ENCODE measurements at places on chromosomes 7 and 10.

DNA sequence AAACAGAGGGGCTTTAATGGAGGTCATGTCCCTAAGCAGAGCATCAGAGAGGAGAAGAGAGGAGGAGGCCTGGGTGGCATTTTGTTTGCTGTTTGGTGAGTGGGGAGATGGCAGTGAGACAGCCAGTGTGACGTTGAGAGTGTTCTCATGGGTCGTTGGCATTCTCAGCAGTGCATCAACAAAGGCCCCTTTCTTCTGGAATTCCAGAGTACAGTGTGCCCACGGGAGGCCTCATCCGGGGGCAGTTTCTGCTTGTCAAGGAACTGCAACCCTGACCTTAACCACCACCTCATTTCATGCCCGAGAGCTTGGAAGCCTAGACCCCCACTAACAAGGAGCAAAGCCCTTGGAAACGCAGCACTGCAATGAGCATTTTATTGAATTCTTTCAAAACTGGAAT is 92.9 kb downstream of the CELF2 start:
- DNase-seq: no peak

DNA sequence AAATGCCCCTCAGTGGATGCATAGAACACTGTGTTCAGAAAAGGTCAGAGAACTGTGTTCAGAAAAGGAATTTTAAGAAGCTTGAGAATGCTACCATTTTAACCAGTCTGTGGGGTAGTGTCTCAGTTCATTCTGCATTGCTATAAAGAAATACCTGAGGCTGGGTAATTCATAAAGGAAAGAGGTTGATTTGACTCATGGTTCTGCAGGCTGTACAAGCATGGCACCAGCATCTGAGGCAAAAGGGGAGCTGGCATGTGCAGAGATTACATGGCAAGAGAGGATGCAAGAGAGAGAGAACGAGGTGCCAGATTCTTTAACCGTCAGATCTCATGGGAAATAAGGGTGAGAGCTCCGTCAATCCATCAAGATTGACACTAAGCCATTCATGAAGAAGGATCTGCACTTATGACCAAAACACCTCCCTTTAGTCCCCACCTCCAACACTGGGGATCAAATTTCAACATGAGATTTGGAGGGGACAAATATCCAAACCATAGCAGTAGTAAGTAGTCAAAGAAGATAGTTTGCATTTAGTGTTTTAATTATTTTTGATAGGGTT is 119.8 kb downstream of the FAM107B start:
- DNase-seq: no peak

DNA sequence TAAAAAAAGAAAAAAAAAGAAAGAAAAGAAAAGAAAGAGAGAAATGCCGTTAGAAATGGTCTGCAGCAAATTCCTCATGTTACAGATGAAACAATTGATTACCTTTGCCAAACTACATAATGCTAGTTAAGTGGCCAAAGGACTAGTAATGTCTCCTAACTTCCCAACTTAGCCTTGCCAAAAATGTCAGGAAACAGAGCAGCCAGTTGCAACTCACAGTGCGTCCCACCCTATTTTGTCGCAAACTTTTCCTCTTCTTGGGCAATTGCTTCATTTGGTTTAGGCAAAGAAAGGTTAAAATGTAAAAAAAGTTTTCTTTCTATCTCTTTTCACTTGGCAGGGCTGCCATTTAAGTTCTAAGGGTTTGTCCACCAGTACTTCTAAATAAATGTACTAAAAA is 53.1 kb downstream of the APBB1IP start:
- DNase-seq: no peak

GRCh38 chr7:82609746-82610145 is 166.2 kb upstream of the CACNA2D1 start:
- no peak for DNase-seq

DNA sequence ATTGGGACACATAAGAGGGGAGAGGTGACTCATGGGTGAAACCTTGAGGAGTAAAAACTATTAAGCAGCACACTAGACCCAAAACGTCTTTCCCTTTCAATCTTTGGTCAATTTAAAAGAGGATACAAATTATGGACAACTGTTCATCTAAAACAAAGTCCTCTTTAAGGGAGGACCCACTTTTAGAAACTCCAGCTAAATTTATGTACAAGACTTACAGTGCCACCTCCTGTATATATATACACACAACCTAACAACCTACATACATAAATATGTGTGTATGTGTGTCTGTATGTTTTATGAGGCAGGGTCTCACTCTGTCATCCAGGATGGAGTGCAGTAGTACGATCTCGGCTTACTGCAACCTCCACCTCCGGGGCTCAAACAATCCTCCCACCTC is 18.1 kb upstream of the ZC3HAV1 start:
- DNase-seq: no peak

DNA sequence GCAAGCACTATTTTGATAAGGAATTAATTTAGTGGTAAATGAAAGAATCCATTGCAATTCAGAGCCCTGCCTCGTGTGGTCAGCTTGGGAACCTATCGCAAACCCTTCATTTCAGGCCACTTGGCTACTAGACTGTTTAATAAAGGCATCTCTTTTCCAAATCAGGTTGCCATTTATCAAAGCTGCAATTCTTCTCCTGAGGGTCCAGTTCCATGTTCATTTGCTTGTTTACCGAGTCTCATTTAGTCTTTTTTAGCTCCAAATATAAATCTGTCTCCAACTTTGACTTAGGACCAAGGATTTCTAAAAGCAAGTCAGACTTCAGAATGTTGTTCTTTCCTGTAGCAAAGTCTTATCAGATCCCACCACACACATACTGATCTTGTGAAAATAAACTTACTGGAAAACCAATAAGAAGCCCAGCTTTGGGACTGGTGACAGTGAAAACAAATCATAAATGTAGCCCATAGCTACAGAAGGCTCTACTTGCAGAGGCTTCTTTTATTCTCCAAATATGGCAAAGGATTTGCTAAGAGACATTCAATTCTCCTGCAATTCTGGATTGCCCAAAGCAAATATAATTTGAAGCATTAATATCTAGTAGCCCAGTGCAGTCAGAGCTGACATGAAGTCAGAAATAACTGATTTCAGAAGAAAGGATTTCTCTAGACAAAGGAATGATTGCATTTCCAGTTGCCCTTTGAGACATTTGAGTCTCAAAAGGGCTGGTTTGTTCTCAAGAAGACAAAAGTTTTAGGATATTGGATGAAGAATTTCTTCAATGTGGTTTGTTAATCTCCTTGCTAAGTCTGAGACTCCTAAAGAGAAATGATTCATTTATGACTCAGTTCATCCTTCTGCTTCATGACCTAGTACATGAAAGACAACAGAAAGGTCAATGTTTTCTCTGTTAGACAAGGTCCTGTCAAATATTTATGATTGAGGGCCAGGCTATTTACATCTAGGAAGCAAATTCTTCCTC is 28.0 kb downstream of the PPP1R3C start:
- DNase-seq: no peak

- no peak for DNase-seq
These were observed 9.8 kb downstream of the RHBDD2 start for GRCh38 chr7:75888464-75889222.

DNA sequence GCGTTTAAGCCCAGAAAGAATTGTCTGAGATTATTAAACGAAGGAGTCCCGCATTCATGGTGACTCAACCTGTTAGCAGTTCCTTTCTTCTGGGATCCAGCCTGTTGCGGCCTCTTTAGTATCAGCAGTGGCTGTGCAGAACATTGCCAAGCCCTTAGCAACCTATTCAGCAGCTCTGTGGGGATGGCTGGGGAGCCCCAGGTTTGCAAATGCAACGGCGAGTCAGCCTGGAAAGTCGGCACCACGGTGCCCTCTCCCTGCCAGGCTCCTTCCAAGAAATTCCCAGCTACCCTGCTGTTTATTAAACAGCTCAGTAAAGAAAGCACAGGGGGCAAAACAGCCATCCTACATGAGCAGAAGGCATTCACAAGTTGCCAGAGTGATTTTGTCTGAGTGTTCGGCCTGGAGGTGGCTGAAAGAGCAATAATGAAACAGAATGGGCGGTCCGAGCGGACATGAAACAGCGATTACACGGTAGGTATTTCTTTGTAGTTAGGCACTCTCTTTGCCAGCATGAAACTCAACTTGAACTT is 198.3 kb downstream of the BAMBI start:
- DNase-seq: no peak

GRCh38 chr7:2571409-2571808 is 12.6 kb downstream of the IQCE start:
- DNase-seq: no peak

DNA sequence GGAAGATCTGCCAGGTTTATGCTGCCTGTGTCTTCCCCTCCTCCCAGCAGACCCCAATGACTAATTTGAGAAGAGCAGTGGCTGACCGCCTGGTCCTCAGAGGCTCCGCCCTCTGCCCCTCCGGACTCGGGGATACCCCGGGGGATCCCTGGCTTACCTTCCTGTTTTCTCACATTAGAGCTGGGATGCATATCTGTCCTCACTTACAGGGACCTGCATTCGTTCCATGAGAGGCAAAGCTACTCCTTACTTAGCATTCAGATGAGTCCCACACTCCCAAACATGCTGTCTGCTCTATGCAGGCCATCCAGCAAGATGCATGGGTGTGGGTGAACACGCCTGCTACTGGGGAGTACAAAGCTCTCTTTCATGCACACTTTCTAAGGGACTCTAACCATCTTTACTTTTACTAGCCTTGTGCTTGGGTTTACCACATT is 24.0 kb downstream of the VOPP1 start:
- DNase-seq: no peak

- no peak for DNase-seq
These were observed 299.9 kb downstream of the GRID1 start for GRCh38 chr10:86066696-86067095.

- no peak for DNase-seq
These were observed 1.0 kb upstream of the NOLC1 start for GRCh38 chr10:102150970-102151773.

DNA sequence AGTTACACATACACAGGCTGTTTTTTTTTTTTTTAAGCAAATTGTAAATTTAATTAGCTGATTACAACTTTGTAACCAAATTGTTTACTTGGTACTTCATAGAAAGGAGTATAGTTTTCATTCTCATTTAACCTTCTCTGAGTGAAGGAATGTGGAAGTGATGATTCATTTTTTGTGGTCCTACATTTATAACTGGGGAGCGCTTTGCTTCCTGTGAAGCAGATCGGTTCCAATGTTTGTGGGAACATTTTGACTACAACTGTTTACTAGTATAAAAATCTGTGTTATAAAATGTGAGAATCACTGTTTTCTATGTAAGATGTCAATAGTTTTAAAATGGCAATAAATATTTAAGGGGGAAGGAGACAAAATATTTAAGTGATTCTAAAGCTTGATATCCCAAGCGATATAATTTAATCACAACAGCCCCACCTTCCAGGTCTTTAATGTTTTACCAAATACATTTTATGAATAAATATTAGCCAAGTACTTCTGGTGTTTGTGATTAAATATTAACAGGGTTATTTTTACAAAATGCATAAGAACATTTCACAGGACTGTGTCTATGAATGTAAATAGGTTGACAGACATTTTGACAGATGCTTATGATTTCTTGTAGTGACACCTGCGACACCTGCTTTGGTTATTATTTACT is 57.1 kb downstream of the NXPH1 start:
- DNase-seq: no peak

- DNase-seq: no peak
These were observed 113.2 kb downstream of the CDK6 start for GRCh38 chr7:92723205-92723604.

Data from T-helper 1 cell (primary cell).